ENCODE measurements at places on chromosomes 11 and 22. TPM values are rescaled to one million over a fixed set of nuclear protein-coding genes. Genes with fewer than 3 reads are reported as not detected.

SART1 gene
- 45.5 TPM for total RNA-seq

MS4A6E gene
- total RNA-seq: not detected

FOLR3 gene
- not detected for total RNA-seq

C11orf86 gene
- not detected for total RNA-seq

SLC22A25 gene
- not detected for total RNA-seq

APOL4 gene
- total RNA-seq: not detected

MFNG gene
- total RNA-seq: 1.5 TPM

TMA7B gene
- not detected for total RNA-seq

KDM4E gene
- not detected for total RNA-seq

PKDREJ gene
- total RNA-seq: 0.05 TPM

OR10D3 gene
- total RNA-seq: not detected

MPPED1 gene
- not detected for total RNA-seq

TMEM45B gene
- not detected for total RNA-seq

ABCG4 gene
- 0.75 TPM for total RNA-seq

DNAL4 gene
- 17.0 TPM for total RNA-seq

TTC36 gene
- total RNA-seq: 0.86 TPM

MUC6 gene
- total RNA-seq: not detected

TYR gene
- total RNA-seq: not detected

DSCAML1 gene
- total RNA-seq: not detected

SCN2B gene
- not detected for total RNA-seq

C11orf91 gene
- total RNA-seq: 0.75 TPM

PACS1 gene
- 84.9 TPM for total RNA-seq

GSTT2 gene
- not detected for total RNA-seq

TREH gene
- not detected for total RNA-seq

RAB36 gene
- 4.8 TPM for total RNA-seq

TTC28 gene
- total RNA-seq: 68.7 TPM

LRRN4CL gene
- total RNA-seq: 0.39 TPM

FOLR2 gene
- total RNA-seq: not detected

TEX12 gene
- total RNA-seq: not detected

ARHGAP20 gene
- 0.91 TPM for total RNA-seq

OR51I1 gene
- not detected for total RNA-seq

SMPD1 gene
- 93.0 TPM for total RNA-seq

SCGB1D2 gene
- total RNA-seq: not detected

VWCE gene
- 10.7 TPM for total RNA-seq

ASPHD2 gene
- total RNA-seq: 4.9 TPM
